ENCODE measurements at places on chromosomes 16 and 17.
A peak's percentile ranks its signal among the peaks of the same experiment; 100 is the strongest.

- DNase-seq, result no peak
Observed at GRCh38 chr17:40558300-40558889, 6.9 kb downstream of the CCR7 start.

DNA sequence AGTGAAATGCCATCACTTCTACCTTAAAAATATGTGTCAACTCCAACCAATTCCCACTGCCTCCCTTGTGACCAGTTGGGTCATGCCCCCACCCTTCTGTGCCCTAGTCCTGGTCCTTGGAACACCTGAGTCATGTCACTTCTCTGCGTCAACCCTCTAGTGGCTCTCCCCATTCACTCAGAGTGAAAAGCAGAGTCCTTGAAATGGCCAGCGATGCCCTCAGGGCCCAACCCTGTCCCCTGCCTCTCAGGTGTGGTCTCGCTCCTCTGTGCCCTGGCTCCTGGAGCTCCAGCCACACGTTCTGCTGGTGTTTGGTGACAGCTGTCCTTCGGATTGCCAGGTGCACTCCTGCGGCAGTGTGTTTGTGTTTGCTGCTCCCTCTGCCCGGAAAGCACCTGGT lies 89.2 kb downstream of the SPECC1 start:
- DNase-seq, result no peak

DNA sequence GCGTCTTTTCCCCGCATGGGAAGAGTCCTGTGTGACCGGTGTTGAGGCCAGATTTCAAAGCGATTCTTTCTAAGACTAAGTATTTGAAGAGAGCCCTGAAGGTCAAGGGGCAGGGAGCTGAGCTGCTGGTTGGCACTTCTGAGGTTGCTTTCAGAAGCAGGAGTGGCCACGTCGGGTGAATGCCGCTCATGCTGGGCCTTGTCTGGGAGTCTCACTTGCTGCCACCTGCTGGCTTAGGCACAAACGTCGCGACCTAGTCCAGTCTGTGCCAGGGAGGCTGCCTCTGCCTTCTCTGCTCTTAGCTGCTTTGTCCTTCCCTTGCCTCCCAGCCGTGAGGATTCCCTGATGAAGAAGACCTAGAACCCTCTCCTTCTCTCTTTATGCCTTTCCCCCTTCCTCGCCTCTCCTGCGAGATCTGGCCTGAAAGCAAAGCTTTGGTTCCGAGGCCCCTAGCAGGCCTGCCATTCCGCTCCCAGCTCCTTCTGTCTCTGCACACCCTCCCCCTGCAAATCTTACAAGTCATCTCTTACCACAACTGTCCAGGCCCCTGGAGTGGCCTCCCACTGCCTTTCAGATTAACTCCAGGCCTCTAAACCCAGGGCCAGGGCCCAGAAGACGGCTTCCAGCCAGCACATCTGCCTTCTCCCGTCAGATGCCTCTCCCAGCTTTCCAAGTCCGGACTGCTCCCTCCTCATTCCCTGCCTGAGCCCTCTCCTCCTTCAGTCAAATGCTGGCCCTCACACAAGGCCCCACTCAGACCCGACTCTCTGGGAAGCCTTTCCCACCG lies 11.4 kb downstream of the CTNS start:
- peak; percentile 51 for DNase-seq

DNA sequence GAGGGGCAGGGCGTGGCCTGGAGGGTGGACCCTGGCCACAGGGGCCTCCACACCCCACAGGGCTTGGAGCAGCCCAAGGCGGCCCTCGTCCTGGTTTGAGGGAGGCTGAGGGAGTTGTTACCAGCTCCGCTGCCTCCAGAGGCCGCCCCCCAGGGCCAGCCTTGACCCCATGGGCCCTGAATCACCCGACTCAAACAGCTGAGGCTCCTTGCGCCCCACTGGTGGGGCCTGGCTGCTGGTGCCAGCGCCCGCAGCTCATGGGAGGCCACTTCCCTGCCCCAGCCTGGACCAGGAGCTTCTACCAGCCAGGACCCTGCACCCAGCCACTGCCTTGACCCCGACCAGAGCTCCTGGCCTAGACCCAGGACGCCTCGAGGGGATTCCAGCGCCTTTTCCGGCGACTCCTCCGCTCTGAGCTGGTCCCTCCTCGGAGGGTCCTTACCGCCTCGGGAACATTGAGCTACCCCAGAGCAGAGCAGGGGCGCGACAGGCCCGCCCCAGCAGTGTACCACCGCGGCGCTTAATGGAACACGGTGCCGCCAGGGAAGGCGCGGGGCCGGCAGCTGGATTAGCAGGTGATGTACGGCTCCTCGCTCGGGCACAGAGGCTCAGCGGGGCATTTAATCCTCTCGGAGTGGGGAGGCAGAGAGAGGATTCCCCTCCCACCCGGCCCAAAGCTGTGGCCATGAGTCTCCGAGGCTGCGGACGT lies 37.2 kb downstream of the GSE1 start:
- no peak for DNase-seq

GRCh38 chr17:48294806-48295361 lies 135.1 kb downstream of the SKAP1 start:
- no peak for DNase-seq

GRCh38 chr16:69138608-69139007 lies 6.2 kb downstream of the UTP4 start:
- DNase-seq, result no peak

- DNase-seq, result no peak
Observed at GRCh38 chr16:12651765-12652512, 151.7 kb downstream of the CPPED1 start.

DNA sequence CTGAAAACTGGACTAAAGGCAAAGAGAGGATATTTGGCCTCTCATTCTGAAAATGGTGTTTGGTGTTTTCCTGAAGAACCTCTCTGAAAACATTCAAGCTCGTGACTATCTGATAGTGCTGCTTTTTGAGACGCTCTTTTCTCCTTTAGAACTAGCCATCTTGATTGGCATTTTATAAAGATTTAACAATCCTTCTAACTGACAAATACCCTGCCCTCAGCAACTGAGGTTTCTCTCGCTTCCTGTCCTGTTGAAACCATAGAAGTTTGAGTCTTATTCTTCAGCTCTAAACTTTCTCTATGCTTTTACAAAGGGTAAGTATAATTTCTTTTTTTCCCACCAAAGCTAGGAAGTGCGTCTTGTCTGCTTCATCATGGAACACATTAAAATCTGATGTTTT lies 13.3 kb downstream of the CNEP1R1 start:
- no peak for DNase-seq

GRCh38 chr16:58280846-58281301 lies 14.0 kb downstream of the PRSS54 start:
- no peak for DNase-seq

DNA sequence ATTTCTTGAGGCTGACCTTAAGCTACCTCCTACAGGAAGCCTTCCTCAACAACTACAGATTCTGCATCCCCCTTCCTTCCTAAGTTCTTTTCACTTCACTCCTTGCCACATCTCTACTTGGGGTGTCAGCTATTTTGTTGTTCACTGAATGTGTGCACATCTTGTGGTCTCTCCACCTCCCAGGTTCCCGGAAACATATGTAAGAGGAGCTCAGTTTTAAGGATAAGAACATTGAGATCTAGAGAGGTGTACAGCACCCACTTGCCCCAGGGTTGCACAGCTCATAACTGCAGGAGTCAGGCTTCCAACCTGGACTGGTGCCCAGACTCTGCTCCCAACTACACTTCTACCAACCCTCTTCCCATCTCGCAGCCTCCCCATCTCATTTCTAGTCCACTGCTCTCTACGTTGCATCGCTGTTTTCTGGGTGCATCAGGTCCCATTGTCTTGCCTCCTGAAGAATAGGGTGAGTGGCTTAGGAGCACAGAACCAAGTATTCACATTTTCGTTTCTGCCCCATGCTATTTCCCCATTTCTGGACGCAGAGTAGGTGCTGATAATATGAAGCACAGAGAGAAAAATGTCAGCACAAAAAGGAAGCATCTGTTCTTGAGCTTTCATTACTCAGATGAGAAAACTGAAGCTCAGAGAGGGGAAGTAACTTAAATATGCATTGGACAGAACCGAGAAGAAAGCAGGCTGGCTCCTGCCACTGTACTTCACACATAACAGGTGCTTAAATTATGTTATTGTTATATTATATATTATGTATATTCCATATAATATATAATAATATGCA lies 292.0 kb upstream of the CCL2 start:
- DNase-seq, result no peak

DNA sequence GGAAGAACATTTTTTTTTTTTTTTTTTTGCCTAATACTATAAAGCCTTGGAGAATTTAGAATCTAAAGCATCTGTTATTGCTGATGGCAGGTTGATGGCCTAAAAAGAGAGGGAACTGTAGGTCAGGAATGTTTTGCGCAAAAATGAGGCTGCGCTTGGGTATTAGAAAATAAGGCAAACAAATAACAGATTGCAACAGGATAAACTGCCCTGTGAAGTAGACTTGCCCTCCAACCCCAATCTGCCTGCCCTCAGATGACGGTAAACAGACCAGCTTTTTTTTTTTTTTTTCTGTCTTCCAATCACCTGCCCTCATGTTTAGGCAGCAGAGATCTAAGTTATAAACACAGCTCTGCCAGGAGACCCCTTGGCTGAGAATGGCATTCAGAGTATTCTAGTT lies 3.8 kb upstream of the DHX8 start:
- no peak for DNase-seq

DNA sequence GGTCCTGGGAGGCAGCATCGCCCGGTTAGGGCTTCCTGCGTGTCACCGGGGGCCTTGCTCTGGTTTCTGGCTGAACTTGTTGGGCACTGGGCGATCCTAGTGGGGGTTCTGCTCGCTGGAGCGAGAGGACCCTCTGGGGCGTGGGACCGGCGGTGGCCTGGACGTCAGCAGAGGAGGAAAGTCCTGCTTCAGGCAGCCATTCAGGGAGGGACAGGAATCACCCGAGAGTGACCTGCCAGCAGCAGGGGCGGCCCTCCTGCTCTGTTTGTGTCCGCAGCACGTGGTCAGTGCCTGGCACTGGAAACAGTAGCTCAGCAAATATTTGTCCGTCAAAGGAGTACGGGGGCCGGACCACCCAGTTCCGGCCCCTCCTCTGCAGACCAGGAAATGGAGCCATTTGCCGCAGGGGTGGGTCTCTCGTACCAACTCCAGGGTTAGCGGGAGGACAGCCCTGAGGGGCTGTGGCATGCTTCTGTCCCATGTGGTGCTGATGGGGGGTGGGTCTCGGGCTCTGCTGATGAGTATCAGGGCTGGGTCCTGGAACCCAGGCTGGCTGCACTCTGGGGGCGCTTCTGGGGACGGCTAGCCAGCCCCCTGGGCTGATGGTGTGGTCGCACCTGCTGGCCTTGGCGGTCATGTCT lies 48.3 kb downstream of the BAIAP2 start:
- no peak for DNase-seq
